ENCODE measurements at places on chromosomes 11 and 22.

- DNase-seq, result no peak
Observed at GRCh38 chr11:89381094-89381493, 110.1 kb downstream of the NOX4 start.

DNA sequence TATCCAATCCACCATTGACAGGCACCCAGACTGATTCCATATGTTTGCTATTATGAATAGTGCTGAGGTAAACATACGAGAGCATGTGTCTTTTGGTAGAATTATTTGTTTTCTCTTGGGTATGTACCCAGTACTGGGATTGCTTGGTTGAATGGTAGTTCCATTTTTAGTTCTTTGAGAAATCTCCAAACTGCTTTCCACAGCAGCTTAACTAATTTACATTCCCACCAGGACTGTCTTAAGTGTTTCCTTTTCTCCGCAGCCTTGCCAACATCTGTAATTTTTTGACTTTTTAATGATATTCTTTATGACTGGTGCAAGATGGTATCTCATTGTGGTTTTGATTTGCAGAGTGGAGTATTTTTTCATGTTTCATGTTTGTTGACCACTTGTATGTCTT lies 8.3 kb downstream of the FDX1 start:
- no peak for DNase-seq

GRCh38 chr22:27163162-27164137 lies 506.1 kb downstream of the MIAT start:
- no peak for DNase-seq

DNA sequence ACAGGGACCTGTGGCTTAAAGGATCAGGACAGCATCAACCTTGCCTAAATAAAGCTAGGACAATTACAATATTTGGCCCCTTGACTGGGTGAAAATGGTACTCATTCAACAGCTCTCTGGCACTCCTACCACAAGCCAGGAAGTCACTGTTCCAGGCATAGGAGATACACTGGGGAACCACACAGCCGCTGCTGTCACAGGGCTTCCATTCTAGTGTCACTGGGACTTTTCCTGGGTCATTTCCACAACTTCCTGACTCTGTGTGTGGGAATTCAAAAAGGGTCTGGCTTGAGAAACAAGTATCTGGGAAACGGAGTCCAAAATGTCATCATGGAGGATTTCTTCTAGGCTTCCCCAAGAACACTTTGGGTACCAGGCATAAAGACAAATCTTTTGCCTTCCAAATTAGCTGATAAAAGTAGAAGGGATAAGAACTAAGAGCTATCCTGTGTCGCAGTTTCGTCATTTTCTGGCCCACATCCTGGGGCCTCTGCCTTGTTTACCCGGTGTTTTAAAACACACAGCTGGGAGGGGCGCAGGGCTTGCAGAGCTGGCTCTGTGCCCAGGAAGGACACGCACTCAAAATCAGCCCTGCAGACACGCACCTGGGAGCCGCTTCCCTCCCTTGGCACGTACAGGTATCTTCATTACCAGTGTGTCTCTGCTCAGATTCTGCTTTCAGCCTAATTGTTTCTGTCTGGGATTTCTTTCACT lies 38.0 kb downstream of the TMEM45B start:
- DNase-seq, result peak; percentile 49

- no peak for DNase-seq
Observed at GRCh38 chr11:60485987-60486386, 6.6 kb upstream of the MS4A12 start.

DNA sequence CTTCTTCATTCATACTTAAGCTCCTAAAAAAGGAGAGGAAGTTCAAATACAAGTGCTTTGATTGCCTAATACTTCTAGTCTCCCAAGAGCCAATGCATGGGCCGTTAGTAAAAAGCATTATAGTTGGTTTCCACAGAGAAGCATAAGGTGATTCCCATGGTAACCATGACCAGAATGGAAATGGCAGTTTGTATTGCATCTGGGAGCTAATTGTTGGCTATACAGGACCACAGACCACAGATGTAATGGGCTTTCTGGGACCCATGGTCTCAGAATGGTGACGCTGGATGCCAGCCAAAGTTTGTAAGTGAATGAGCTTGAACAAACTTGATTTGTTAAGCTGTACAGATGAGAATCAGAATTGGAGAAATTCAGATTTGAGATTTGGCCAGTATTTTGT lies 333.9 kb upstream of the C11orf87 start:
- DNase-seq, result no peak

DNA sequence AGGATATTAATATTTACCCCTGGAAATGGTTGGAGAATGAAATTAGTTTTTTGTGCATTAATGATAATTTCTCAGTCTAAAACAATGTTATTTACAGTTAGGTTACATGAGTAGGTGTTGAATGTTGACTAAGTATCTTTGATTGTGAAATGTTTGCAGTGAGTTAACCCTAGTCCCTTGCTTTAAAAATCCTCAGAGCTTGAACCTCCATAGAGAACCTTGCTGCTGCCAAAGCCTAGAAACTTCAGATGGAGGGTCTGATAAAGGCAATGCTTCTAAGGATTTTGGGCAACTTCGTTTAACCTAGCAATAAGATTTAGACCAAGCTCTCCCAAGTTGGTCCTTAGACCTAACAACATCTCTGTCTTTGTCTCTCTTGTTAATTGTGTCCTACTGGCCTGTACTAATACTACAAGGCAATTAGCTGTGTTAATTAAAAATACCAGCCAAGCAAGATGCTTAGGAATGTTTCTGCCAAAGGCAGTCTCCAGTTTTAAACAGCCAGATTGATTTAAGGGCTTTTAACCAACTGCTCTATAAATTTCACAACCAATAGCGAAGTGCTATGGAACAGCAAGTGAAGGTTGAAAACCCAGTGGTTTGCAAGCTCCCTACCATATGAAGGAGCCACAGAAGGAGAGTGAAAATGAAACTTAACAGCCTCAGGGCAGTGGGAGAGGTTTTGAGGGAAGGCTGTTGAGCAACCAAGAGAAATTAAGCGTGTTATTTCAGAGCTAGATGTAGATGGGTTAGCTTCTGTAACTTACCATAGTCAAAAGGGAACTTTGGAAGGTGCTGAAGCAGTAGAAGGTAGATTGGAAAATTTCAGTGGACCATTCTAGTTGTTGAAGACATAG lies 295.9 kb upstream of the ANO5 start:
- DNase-seq, result no peak

DNA sequence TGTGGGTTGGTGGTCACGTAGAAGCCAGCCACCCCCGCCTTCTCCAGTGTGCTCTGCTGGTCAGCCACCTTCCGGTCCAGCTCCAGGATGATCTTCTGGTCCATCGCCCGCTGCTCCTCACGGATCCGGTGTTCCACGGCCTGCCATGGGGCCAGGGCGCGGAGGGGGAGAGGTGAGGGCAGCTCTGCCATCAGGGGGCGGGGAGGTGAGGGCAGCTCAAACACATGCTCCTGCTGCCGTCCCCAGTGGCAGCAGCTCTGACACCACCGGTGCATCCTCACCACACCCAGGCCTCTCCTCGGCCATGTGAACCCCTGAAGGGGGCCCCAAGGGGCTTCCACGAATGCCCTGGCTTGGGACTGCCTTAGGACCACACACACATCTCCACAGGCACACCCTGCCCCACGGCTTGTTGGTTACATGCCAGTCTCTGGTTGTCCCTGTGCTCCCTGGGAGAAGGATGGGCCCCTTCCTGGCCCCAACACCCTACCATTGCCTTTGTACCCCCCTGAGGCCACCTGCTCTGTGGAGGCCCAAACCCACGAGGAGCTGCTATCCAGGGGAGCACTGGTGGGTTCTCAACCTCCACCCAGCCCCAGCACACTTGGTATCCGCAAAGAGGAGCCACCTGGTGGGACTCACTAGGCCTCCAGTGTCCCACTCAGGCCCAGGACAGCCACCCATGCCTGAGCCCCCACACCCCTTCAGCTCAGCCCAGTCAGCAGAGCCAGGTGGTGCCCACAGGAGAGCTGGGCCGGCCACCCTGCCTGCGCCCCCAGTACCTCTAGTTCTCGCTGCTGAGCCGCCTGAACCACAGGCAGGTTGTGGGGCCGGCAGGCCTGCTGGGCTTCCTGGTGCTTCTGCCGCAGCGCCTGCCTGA lies 4.3 kb downstream of the DGCR6L start:
- no peak for DNase-seq

DNA sequence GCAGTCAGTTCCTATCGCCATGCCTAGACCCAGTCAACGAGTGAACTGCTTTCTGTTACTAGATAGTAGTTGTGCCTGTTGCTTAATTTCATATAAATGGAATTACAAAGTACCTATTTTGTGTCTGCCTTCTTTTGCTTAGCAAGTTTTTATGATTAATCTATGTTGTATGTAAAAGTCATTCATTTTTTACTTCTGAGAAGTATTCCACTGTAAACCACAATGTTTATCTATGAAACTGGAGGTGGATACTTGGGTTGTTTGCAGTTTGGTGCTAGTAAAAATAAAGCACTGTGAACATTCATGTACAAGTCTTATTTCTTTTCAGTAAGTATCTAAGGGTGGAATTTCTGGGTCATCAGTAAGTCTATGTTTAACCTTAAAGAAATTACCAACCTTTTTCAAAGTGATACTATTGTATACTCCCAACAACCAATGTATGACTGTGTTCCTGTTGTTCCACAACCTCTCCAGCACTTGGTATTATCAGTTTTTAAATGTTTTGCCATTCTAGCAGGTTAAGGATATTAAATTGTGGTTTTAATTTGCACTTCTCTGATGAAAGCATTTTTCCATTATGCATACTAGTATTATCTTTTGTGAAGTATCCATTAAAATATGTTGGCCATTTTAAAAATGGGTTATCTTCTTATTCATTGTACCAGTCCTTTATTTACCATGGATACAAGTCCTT lies 68.2 kb downstream of the DNAJC24 start:
- DNase-seq, result no peak

- no peak for DNase-seq
Observed at GRCh38 chr22:40791241-40791640, 27.9 kb downstream of the SLC25A17 start.

DNA sequence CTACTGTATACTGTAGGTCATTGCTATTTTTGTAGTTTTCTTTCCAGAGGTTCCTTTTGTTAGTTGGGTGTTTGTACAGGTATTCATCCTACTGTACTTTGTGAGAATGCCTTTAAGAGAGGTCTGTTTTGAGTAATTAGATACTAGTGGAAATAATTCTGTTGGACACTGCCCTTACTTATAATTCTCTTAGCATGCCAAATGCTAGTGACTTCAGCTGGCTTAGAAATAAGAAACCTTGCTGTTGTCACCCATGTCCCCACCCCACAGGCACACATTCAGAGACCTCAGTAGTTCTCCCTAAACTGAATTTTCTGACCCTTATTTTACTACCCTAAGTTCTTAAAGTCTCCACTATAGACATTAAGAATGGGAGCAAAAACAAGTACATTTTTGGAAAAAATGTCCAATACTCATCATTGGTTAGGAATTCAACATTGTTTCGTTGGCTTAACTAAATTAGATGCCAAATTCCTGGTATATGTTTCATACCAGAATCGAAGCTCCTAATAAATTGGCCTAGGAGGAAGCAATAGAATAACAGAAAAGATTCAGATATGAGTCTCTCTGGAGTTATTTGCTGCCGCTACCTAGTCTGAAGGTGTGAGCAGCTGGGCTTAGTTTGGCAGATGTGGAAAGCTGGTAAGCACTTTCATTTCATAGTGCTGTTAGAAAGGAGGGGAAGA lies 28.4 kb downstream of the ZNF143 start:
- no peak for DNase-seq

DNA sequence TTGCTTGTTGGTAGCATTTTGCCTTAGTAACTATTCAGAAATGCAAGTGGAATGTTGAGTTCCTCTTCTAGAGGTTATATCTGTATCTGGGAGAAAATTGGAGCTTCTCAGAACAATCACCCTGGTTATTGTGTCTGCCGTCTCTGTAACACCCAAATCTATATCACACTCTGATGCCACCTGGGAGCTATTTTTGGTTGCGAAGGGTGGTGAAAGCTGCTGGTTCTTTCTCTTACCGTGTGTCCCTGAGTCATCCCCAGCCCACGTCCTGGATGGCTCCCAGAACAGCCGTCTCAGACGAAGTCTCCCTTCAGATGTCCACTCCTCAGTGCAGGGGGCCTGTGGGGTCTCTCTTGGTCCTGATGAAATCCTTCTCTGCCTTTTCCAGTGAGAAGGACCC lies 83.5 kb downstream of the C22orf31 start:
- no peak for DNase-seq

Data from stimulated activated CD4-positive, alpha-beta T cell treated with anti-CD3 and anti-CD28 coated beads, TNF-alpha, amount 100 ng/mL, for 1 hour (primary cell).